ENCODE measurements at places on chromosomes 2 and 18.

GRCh38 chr2:168801471-168801870, 966 bp upstream of the NOSTRIN start:
- no peak for DNase-seq

DNA sequence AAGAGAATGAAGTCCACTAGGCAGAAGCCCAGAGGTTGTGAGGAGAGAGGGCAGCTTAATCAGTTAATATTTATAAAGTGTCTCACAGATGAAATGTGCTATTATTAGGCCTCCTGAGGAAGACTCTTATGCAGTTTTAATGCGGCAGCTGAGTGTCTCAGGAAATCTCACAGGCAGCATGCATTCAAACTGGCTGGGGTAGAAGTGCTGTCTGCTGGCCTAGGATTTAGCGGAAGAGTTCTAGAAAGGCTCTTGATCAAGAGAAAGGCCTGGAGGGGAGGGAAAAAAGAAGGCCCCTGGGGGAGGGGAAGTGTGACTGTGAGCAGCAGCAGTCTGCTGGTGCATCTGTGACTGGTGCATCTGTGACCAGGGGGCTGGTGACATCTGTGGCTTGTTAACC, 133.0 kb downstream of the FSHR start:
- DNase-seq, result no peak

DNA sequence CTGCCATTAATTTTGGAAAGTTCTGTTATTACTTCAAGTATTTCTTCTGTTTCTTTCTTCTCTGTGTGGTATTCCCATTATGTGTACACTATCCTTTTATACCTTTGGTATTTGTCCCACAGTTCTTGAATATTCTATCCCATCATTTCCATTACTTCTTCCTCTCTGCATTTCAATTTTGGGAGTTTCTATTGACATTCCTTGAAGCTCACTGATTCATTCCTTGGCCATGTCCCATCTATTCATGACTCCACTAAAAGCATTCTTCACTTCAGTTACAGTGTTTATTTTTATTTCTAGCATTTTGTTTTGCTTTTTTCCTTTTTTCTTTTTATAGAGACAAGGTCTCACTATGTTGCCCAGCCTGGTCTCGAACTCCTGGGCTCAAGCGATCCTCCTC, 30.3 kb downstream of the PROC start:
- DNase-seq, result no peak

- no peak for DNase-seq
These were observed 10.1 kb downstream of the IL37 start for GRCh38 chr2:112920923-112921532.

DNA sequence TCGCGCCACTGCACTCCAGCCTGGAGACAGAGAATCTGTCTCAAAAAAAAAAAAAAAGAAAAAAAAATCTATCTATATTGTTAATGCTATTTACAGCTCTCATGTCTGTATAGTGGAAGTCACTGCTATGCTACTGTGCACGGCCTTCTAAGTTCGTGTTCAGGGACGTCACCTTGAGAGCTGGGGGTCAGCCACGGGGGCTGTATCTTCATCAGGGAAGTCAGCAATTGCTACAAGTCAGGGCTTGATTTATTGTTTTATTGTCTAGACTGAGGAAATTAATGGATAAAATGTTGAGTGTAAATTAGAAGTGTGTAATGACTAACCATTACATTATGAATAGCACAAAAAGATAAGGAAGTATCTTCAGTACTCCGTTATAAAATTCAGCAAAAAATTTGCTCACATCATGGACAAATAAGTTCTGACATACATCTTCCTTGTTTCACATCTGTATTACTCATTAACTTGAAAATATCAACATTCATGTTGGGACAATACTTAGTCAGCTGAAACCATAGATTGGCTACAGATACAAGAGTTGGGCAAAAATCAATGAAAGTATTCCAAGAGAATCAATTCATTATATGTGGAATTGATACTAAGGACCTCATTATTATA, 136.6 kb upstream of the SEC11C start:
- DNase-seq, result no peak

DNA sequence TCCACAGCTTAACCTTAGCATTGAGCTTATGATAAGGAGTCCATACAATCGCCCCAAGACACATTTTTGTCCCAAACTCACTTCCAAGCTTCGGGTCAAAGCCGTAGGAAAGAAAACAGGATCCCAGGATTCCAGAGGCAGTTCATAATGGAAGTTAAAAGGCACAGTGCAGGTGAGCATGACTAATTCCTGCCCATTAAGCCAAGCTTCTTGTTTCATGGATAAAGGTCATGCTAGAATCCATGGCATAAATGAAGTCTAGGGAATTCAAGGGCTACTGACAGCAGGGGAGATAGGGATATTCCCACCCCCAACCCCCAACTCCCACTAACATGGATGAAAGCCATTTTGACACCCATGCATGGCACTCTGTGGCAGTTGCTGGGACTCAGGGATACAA, 10.2 kb upstream of the INPP4A start:
- no peak for DNase-seq

GRCh38 chr2:207504513-207505170, 25.1 kb upstream of the CREB1 start:
- no peak for DNase-seq

GRCh38 chr2:207863345-207863744, 93.6 kb upstream of the FZD5 start:
- no peak for DNase-seq

DNA sequence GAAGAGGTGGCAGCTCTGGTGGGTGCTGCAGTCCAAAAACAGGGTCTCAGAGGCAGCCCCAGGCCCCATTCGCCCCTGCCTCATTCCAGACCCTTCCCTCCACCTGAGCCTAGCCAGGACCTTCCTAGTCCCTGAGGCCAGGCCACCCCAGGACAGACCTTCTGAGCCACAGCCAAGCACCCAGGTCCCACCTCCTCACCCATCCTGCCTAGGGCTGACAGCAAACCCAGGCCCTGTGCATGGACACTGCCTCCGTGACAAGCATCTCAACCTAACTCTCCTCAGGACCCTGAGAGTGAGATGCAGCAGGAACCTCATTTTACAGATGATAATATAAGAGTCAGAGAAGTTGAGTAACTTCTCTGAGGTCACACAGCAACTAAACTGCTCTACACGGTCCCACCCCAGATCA, 15.5 kb downstream of the ADRA2B start:
- DNase-seq, result no peak

- DNase-seq, result no peak
These were observed 14.2 kb upstream of the NR4A2 start for GRCh38 chr2:156346731-156347130.

- no peak for DNase-seq
These were observed 81.4 kb downstream of the MTCL1 start for GRCh38 chr18:8786483-8787370.

GRCh38 chr2:216714376-216714775, 19.0 kb upstream of the IGFBP5 start:
- DNase-seq, result no peak

- no peak for DNase-seq
These were observed 211.4 kb downstream of the BABAM2 start for GRCh38 chr2:28101892-28102291.

DNA sequence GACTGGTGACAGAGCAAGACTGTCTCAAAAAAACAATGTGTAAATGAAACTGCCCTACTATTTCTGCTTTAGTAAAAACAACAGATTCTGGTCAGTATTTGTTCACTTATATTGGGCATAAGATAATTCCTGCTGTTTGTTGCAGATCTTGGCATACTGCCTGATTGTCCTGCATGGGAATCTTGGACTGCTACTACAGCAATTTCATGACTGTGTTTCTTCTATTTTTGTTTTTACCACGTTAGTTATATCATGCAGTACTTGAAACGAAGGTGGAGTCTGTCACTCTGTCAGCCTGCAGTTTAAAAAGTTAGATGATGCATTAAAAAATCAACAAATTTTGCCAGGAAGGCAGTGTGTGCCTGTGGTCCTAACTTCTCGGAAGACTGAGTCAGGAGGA, 14.2 kb upstream of the CLASP1 start:
- no peak for DNase-seq

- no peak for DNase-seq
These were observed 167.2 kb downstream of the CELF4 start for GRCh38 chr18:37398248-37398920.

DNA sequence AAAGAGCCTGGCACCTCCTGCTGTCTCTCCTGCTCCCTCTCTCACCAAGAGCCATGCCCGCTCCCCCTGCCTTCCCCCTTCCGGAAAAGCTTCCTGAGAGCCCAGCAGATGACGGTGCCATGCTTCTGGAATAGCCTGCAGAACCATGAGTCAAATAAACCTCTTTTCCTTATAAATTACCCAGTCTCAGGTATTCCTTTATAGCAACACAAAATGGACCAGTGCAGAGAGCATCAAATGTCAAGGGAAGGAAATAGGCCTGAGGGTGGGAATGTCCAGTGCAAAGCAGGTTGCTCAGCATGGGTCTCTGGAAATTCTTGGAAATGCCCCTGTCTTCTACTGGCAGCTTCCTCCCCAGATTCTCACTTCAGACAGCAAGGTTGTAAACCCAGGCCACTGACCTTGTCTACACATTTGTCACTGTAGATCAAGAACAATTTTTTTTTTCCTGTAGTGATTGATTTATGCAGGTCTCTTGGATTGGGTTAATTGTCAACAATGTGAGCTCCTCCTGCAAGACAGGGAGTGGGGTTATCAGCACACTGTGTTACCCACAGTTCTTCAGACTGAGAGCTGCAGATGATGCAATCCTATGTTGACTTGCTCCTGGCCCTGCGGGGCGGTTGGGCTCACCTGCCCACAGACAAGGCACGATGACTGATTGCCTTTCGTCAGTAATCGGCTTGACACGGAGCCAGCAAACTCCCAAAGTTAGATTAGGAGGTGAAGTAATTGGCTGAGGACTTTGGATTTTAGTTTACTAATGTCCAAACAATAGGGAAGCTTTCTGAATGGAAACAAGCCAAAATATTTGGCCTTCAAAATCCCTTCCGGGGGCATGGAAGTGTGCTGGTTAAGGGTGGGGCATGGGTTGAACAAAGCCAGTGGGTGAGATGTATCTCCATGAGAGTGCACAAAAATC, 5.4 kb upstream of the BOD1L2 start:
- no peak for DNase-seq

Data from GM12864 (cell line).